ENCODE measurements at places on chromosomes 6 and 20.

DNA sequence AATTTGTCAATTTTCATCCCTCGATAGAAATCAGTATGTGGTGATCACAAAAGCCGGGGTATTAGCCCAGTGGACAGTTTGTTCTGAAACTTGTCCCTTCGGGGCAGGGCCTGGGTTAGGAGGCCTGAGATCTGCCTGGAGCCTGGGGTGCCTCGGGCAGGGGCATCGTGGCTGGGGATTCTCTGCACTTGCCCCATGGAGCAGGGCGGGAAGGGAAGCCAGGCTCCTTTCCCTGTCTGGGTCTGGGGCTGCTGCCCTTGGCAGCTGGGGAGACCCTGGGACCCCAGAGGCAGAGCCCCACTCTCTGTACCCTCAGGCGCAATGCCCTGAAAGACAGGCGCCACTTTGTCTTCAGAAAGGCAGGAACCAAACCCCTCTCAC is 27.4 kb downstream of the NTSR1 start:
- DNase-seq = no peak

GRCh38 chr6:83071023-83071422 is 3.6 kb downstream of the DOP1A start:
- DNase-seq = no peak

- DNase-seq = no peak
Observed at GRCh38 chr6:135852746-135853145, 1.2 kb downstream of the PDE7B start.

DNA sequence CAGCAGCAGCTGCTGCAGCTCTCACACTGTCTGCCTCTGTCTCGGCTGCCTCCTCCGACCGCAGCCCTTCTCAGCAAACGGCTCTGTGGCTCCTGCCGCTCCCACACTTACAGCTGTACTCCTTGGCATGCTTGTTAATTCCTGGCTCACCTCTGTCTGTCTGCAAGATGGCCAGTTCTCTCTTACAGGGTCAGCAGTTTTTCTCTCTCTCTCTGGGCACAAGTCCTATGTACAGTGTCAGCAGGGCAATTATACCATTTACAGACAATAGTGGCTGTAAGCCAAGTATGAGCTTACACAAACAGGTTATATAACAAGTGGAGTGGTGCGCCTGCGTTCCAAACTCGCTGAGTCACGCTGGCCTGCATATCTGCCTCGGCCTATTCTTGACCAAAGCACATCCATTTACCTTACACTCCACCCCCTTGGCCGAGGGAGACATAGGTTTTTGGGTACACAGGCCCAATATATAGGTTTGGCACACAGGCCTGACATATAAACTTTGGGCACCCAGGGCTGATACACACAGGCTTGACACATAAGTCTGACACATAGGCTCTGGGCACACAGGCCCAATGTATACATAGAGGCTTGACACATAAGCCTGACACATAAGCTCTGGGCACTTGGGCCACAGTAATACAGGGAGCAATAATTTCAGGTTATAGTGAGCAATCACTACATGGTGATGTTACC is 4.4 kb downstream of the ZKSCAN3 start:
- DNase-seq = no peak

DNA sequence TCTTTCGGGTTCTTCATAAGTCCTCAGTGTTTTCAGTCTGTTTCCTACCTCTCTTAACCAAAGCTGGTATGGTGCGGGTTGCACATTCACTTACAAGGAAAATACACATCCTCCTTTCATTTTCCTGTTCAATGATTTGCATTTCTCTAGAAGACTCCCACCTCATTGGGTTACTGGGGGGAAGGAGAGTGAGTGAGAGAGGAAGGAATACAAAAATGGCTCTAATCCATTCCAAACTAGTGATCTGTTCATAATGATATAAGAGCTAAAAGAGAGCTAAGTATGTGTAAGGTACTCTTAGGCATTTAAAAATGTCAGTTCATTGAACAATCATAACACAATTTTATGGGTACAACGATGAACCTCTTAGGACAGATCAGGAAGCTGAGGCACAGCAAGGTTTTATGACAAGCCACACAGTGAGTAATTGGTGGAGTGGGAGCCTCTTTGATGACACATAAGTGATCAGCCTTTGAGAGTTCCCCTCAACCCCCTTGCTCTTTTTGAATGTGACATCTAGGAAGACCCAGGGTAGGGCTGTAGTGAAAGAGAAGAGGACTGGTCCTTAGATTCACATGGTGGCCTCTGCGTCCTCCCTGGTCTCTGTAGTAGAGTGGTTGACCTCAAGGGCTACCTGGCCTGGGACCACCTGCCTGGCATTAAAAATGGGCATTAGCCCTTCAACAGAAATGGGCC is 328.4 kb upstream of the SOX4 start:
- DNase-seq = no peak

- DNase-seq = peak; percentile 94
Observed at GRCh38 chr6:159044899-159045727, at the start of gene TAGAP. TAGAP (minus strand) TSS chr6:159044991; CDS start chr6:159044146, 845 bp downstream.

GRCh38 chr6:7142918-7143475 is 35.2 kb downstream of the RREB1 start:
- DNase-seq = no peak
